ENCODE measurements at places on chromosomes 1 and 21.
A peak's percentile ranks its signal among the peaks of the same experiment; 100 is the strongest.

GRCh38 chr1:204516180-204516879 is at the start of gene MDM4:
Gene MDM4, plus strand, starts transcription at chr1:204516406. Its CDS starts 9,113 bp downstream, at chr1:204525519.
- DNase-seq: peak; percentile 96

- DNase-seq: no peak
Measured at GRCh38 chr1:207565546-207566468, 69.8 kb downstream of the CR1 start.

DNA sequence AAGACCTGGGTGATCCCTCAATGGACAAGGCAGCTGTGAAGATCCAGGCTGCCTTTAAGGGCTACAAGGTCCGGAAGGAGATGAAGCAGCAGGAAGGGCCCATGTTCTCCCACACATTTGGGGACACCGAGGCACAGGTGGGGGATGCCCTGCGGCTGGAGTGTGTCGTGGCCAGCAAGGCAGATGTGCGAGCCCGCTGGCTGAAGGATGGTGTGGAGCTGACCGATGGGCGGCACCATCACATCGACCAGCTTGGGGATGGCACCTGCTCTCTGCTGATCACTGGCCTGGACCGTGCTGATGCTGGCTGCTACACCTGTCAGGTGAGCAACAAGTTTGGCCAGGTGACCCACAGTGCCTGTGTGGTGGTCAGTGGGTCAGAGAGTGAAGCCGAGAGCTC is 85.2 kb downstream of the TRIM11 start:
- no peak for DNase-seq

GRCh38 chr1:182587666-182588499 is 1.2 kb downstream of the RNASEL start:
- DNase-seq: no peak

DNA sequence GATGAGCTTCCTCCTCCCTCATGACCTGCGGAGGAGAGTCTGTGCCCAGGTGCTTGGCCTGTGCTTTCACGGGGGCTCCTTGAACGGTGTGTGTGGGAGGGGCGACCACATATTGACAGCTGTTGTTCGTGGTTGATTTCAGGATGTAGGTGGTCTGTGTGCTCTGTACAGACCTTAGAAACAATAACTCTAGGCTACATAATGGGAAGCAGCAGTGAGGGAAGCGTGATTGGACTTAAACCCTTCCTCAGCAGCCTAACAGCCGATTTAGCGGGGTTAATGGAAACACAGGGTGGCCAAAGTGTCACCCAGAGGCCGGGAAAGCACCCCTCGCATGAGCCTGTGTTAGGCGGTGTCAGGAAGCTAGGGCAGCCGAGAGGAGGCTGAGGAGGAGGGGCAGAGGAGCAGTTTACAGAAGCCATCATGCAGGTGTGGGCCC is 56.0 kb downstream of the TBCE start:
- no peak for DNase-seq

- no peak for DNase-seq
Measured at GRCh38 chr1:10451287-10451686, 1.5 kb downstream of the CORT start.

GRCh38 chr1:160167056-160167455 is 15.7 kb downstream of the ATP1A4 start:
- DNase-seq: no peak

- DNase-seq: no peak
Measured at GRCh38 chr1:36542024-36542961, 59.6 kb upstream of the CSF3R start.

DNA sequence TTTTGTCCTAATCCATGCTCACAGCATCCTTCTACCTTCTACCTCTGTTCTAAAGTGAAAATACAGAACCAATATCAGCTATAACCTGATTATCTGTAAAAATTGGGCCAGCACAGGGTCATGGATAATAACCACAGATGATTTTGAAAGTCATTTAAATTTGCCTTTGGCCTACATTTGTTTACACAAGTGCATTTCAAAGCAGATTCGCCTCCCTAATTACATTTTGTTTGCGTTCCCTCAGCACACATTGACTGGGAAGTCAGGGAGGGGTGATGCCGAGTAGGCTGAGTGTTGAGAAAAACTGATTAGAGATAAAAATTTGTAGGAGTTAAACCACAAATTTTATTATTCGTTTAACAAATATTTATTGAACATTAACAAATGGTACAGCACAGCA is 19.2 kb upstream of the RGS8 start:
- no peak for DNase-seq

- DNase-seq: no peak
Measured at GRCh38 chr1:32962248-32962896, 2.2 kb downstream of the RNF19B start.

DNA sequence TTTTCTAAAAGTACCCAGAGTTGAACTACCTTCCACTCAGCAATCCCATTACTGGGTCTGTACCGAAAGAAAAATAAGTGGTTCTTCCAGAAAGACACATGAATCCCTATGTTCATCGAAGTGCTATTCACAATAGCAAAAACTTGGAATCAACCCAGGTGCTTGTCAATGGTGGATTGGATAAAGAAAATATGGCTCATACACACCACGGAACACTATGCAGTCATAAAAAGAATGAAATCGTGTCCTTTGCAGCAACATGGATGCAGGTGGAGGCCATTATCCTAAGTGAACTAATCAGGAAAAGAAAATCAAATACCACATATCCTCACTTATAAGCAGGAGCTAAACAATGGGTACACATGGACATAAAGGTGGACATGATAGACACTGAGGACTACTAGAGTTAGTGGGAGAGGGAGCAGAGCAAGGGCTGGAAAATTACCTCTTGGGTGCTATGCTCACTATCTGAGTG is 32.9 kb upstream of the JUN start:
- no peak for DNase-seq

GRCh38 chr1:201226859-201227488 is 36.4 kb downstream of the IGFN1 start:
- no peak for DNase-seq

GRCh38 chr1:88289401-88290102 is 394.5 kb upstream of the PKN2 start:
- no peak for DNase-seq

DNA sequence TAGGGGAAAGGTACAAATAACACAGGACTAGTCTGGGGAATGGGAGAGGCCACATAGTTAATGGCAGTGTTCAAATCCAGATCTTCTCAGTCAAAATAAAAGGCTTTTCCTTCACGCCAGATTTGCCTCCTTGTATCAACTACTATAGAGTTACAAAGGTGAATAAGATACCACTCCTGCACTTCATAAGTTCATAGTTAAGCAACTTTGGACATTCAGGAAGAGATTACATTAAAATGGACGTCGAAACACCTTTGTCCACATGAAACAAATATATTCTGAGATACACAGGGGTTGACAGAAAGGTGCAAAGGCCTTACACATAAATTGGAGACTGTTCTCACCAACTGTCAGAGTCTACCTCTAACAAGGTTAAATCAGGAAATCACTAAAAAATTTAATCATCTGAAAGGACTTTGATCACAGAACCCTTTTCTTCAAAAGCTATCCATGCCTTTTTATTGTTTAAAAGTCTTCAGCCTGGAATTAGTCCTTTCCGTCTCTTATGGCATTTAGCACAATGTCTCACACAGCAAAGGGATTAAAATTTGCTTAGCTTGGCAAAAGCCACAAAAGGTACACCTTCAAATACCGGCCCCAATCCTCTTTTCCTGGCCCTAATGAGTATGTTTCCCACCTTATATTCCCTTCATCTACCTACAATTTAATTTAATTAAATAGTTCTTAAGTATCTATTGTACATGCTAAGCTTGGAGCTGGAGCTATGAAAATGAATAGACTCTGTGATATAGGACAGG is 8.1 kb downstream of the F5 start:
- no peak for DNase-seq

- no peak for DNase-seq
Measured at GRCh38 chr21:44492567-44493385, 37.5 kb downstream of the LRRC3 start.

DNA sequence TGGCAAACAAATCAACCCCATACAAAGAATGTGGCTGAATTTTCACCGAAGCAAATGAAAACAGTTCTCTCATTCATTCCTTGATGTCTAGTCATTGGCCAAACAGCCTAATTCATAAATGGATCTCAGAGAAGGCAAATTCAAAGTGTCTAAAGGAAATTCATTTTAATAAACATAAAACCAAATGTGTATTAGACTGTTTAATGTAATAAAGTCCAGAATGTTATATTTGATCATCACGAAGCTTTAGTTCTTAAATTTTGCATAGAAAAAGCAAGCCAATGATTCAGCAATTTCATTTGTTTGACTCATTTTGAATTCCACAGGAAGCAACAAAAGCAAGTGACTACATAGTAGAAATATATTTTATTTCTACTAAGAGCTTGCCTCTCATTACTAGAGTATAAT is 379.2 kb upstream of the ADAMTS5 start:
- no peak for DNase-seq

DNA sequence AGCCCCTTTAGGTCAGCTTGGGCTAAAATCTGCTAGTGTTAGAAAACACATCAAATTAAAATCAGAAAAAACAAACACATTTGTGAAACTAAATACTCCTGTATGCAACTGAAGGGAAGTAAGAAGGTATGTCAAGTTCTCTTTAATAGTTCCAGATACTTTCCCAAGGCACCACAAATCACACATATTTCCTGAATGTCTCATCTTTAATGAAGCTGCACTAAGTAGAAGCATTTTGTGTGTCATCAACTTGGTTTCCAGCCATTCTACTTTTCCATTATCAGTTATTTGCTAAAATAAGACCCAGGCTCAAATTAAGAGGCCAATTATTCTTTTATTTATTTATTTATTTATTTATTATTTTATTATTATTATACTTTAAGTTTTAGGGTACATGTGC is 34.7 kb downstream of the CRB1 start:
- no peak for DNase-seq

DNA sequence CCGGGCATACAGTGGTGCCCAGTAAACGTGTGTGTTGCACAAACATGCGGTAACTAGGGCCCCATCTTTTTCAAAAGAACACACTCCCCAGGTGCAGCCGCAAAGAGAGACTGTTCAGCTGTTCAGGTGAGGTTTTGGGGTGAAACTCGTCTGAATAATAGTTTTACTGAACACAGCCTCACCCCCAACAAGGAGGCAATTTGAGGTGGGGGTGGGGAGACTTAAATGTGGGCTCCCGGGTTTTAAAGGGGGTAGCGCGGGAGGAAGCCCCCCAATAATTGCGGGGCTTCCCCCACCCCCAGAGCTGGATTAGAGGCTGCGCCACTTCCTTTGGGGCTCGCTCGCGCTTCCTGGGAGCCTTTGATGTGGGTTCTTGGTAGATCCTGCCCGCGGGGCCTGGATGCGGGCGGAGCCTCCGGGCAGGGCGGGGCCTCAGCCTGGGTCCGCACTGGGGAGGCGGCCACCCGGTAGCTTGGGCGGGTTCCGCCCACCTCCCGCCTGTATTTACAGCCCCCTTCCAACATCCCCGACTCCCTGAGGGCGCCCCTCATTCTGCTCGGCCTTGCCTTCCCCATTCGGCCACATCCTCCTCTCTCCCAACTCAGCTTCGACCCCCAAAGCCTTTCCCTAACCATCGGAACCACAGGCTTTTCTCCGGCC is 6.4 kb upstream of the EPHA2 start:
- DNase-seq: no peak

GRCh38 chr1:184818646-184819045 is 64.0 kb upstream of the EDEM3 start:
- DNase-seq: no peak

Measured in SK-N-DZ (cell line).